Activated T-cell treated with anti-CD3 and anti-CD28 coated beads, Interleukin-2, amount 50 U/mL, for 48 hours (primary cell): ENCODE measurements at places on chromosomes 4 and X.

GRCh38 chr4:175823015-175823742 lies 11.1 kb upstream of the GPM6A start:
- DNase-seq, result no peak

GRCh38 chr4:78768452-78769180 lies 7.5 kb upstream of the BMP2K start:
- no peak for DNase-seq

DNA sequence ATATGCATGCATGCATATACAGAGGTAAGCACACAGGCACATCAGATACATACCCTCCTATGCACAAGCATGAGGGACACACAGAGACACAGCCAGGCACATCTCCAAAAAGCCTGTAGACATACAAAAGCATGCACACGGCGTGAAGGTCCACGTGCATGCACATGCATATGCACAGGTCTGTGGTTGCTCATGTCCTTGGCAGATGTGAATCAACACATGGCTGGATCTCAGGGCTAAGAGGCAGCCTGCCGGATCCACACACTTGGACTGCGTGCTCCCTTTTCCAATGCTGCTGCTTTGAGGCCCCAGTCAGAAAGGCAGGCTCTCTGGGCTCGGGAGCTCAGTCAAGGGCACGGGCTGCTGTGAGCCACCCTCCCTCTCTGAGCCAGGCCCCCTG lies 3.6 kb downstream of the STARD8 start:
- DNase-seq, result no peak

DNA sequence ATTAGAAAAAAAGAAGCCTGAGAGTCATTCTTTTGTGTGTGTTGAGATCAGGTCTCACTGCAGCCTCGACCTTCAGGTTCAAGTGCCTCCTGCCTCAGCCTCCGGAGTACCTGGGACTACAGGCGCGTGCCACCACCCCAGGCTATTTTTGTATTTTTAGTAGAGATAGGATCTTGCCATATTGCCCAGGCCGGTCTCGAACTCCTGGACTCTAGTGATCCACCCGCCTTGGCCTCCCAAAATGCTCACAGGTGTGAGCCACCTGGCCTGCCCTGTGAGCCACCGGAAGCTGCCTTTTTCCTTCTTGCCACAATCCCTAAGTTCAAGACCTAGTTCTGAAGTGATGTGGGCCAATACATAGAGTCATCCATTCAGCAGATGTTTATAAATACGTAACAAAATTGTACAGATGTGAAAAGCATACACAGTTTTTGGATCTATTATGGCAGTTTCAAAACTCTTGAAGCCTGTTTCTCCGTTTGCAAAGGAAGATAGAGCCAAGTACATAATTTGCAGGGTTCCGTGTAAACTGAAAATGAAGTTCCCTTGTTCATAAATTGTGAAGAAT lies 536 bp upstream of the CTSO start:
- no peak for DNase-seq

DNA sequence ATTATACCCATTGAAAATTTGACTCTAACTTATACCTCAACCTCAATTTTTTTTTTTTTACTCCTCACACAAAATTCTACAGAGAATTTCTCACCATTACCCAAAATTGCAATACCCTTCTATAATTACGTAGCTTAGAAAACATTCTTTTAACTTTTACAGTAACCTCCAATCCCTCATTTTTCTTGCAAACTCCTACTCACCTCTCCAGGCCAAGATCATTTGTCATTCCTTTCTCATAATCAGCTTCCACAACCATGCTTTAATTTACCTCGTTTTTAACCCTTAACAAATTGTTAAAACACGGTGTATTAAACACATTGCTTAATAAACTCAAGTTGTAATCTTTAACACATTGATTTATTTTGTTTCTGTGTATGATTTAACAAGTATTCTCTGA lies 289.7 kb upstream of the TRAM1L1 start:
- DNase-seq, result no peak

DNA sequence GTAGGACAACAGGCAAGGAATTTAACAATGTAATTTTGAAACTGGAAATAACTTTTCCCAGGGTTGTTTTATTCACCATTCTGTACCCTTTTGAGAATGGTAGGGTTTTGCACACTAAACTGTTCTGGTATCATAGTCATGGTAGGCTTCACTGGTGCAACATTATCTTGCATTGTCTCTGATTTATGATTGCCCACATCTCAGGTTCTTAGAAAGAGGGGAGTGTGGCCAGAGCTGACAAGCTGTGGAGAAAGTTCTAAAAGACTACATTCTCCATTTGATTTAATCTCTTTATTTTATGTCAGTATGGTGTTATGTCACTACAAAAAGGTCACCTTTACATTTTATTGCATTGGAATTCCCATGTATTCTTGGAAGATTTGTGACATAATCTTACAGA lies 447.3 kb downstream of the GRIA2 start:
- DNase-seq, result no peak

DNA sequence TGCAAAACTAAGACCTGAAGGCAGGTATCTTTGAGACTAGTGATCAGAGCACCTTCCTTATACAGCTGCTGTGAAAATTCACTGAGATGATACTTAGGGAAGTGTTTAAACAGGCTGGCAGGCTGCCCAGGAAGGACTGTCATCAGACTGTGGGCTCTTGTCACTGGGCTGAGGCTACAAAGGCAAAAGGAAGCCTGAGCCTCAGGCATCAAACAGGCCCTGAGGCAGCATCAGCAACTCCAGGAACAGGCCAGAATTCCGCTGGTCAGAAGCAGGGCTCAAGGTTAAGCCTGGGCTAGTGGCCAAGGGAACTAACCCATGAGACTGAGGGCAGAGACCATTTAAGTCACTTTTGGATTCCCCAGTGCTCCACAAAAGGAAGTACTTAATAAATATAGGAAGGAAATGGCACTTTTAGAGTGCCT lies 12.8 kb downstream of the PJA1 start:
- peak; percentile 11 for DNase-seq

GRCh38 chrX:120358737-120359456 lies 3.0 kb upstream of the ATP1B4 start:
- DNase-seq, result peak; percentile 66

DNA sequence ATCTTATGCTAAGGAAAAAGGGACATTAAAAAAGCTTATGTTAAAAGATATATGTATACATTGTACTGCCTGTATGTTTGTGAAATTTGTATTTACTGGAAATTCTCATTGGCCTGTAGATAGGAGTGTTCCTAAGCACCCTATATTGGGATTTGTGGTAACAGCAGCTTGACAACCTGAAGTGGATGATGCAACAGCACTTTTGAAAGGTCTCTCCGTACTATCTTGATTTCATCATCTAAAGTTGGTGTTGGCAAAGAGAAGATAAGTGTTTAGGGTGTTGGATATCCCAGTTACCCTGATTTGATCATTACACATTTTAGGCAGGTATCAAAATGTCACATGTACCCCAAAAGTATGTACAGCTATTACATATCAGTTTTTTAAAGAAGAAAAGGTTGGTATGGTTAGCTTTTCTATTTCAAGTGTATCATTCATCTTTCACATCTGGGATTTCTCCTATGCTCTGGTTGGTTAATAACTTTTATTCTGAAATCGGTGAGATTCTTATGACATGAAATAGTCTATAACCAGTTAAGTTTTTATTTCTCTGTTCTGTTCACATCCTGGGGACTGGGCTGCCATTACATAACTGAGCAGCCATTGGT lies 10.3 kb downstream of the HADH start:
- DNase-seq, result no peak

DNA sequence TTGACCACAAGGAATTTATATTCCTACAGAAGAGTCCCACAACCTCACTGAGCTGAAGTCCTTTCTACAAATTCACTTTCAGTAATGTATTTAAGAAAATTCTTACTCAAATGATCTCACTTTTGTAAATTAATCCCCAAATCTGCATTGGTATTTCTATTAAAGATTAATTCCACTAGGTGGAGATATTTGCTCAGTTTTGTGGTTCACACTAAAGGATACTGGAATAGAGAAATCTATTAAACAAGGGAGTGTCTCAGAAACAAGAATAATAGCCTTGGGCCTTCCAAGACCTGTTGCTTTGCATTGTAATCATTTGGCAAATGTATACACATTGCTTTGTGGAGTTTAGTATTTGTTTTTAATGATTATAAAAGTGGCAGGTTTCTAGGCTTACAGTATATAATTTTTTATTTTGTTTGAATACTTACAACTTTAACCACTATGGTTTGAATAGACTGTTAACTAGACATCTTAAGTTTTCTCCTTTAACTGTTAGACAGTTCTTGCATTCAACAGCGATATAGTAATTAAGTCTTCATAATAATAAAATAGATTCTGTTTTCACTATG lies 25.9 kb downstream of the CFAP299 start:
- no peak for DNase-seq

DNA sequence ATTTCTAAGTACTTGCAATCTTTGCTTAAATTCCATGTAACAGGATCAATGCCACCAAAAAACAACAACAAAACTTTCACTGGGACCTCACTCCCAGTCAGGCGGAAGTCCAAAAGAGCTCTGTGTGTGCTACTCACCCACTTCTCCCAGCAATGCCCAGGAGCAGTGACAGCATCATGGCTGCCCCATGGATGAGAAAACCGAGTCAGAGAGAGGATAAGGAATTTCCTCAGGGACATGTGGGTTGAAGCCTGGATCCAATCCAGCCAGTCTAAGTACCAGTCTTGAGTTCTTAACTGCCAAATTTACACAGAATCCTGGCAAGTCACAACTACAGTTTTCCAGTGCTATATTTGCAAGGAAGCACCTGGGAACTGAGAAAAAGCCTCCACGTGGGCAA lies 64.5 kb downstream of the STX18 start:
- DNase-seq, result no peak

- no peak for DNase-seq
Observed at GRCh38 chrX:12753366-12753765, 37.8 kb upstream of the PRPS2 start.

GRCh38 chr4:8608714-8609391 lies 16.3 kb downstream of the CPZ start:
- DNase-seq, result no peak

DNA sequence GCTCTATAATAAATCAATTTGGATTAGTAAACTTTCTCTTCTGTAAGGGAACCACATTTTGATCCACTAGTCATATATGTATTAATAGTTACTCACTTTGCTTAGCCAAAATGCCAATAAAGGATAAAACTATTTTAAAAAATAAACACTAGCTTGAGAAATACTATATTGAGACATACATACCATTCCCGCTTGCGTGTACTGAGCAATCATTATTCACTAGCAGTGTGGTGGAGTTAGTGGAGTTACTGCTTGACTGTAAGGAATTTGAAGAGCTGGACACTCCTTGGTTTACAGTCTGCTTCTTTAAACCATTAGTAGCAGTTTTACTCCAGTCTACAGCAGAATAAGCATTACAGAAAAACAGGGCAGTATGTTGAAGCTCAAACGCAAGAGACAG lies 10.8 kb upstream of the PHKA2 start:
- DNase-seq, result no peak

DNA sequence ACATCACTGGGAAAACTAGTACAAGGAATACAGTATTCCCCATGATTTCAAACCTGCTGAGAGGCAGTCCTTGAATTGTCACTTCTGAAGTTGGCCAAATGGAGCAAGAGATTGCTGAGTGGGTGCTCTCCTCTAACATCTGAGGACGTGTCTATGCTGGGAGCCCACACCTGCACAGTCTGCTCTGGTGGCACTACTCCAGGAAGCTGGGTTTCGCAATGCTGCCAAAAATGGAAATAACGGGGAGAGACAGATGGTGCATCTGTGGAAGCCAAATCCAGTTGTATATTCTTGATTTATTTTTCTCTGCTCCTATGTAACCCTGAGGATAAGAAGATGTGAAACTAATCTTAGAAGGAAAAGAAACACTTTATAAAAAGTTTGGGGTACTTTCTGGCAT lies 240.1 kb upstream of the CTSO start:
- DNase-seq, result no peak

DNA sequence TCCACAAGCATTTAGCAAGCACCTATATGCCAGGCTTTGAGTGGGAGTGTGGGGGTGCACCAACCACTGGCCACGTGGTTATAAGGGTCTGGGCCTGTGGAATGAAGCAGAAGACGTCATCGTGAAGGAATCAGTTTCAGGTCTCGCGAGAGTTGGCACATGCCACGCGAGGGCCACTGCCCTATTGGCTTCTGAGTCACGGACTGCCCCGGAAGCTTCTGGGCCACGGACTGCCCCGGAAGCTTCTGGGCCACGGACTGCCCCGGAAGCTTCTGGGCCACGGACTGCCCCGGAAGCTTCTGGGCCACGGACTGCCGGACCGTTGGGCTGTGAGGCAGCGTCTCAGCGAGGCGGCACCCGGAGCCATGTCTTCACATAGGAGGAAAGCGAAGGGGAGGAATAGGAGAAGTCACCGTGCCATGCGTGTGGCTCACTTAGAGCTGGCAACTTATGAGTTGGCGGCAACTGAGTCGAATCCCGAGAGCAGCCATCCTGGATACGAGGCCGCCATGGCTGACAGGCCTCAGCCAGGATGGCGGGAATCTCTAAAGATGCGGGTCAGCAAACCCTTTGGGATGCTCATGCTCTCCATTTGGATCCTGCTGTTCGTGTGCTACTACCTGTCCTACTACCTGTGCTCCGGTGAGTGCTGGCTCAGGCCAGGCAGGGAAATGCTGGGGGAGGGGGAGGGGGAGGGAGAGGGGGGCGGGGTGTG lies at the start of gene FMR1NB:
TSS of gene FMR1NB (plus strand) at position 300 of the 715 bp plus-strand sequence. CDS start at position 366, 66 bp downstream.
- no peak for DNase-seq

- DNase-seq, result no peak
Observed at GRCh38 chrX:119505945-119506344, 37.7 kb downstream of the SLC25A5 start.

DNA sequence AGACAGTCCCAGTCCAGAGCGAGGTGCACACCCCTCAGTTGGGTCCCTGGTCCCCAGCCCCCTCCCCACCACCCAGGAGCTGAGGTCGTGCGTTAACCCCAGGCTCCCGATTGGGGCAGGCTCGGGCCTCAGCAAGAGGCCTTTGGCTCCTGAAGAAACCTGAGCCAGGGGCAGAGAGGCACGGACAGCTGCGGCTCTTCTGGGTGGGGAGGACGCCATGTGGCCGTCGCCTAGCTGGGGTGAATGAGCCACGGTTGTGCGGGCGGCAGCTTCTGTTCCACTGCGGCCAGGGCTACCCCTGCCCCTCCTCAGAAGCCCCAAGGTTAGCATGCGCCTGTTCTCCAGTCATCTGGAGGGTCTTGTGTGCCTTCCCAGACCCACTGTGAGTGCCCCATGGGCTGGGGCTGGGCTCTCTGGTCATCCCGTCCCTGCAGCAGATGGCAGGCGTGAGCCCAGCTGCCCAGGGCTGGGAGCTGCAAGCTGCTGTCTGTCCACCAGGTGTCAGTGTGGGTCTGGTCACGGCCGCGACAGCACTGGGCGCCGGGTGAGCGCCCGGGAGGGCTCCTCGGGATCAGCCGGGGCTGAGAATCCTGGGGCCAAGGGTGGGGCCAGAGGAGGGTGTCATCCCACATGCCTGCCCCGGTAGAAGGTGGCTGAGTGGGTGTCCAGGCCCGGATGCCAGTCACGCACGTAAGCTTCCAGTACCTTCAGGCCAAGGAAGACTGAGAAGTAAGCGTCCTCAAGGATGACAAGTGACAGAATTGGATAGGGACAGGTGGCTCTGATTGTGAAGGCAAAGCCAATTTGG lies 21.9 kb downstream of the ATP2B3 start:
- peak; percentile 80 for DNase-seq

DNA sequence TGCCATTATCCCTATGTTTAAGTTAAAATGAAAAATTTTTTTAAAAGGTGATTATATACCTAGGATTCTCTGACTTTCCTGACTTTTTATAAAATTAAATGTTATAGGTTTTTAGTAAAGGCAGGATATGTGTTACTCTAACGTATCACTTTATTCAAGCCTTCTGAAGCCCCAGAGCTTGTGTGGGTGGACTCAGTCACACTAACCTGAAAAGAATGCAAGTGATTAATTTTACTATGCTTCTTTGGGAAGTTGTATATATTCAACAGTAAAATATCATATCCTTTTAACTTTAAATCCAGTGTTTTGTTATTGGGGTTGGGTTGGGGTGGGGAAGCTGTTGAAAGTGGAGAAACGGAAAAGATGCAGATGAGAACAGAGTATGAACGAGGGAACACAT lies 22.8 kb downstream of the PDLIM3 start:
- DNase-seq, result no peak
